ENCODE measurements at places on chromosomes 3 and 15.

- DNase-seq: no peak
These were observed 68.0 kb upstream of the CMTM7 start for GRCh38 chr3:32323604-32324003.

DNA sequence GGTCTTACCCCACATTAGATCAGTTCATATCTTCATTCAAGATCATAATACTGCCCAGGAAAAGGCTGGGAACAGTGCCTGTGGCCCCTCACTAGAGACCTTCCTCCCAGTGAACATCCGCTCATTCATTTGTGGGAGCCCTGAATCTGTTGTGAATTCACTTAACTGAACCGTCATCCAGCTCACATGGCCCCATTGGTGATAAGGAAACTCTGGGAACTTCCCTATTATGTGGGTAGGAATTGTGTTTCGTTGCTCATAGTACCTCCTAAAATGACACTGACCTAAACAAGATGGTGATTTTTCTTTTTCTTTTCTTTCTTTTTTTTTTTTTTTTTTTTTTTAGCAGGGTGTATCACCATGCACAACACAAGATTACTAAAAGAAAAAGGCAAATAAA, 6.8 kb upstream of the MESP2 start:
- DNase-seq: no peak

GRCh38 chr3:28504976-28505375, 156.4 kb upstream of the AZI2 start:
- no peak for DNase-seq

GRCh38 chr3:37223141-37223558, 48.8 kb upstream of the LRRFIP2 start:
- peak; percentile 17 for DNase-seq

GRCh38 chr15:29386523-29386922, 116.9 kb upstream of the NSMCE3 start:
- DNase-seq: no peak

DNA sequence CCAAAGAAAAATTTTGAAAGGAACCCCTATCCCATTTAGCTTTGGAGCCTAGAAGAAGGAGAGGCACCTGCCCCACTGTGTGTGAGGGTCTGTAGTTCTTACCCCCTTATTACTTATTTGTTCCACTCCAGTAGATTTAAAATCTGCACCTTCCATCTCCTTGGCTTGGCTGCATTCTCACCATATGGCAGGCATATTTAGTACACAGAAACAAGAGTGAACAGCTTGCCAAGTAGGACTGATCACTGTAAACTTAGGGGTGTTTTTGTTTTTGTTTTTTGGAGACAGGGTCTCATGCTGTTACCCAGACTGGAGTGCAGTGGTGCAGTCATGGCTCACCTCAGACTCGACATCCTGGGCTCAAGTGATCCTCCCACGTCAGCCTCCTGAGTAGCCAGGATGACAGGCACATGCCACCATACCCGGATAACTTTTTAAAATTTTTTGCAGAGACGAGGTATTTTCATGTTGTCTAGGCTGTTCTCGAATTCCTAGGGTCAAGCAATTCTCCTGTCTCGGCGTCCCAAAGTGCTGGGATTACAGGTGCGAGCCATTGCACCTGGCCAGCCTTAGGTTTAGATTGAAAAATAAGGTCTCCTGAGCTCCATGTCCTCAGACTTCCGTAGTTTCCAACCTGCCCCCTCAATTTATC, 14.1 kb upstream of the ANXA2 start:
- no peak for DNase-seq

DNA sequence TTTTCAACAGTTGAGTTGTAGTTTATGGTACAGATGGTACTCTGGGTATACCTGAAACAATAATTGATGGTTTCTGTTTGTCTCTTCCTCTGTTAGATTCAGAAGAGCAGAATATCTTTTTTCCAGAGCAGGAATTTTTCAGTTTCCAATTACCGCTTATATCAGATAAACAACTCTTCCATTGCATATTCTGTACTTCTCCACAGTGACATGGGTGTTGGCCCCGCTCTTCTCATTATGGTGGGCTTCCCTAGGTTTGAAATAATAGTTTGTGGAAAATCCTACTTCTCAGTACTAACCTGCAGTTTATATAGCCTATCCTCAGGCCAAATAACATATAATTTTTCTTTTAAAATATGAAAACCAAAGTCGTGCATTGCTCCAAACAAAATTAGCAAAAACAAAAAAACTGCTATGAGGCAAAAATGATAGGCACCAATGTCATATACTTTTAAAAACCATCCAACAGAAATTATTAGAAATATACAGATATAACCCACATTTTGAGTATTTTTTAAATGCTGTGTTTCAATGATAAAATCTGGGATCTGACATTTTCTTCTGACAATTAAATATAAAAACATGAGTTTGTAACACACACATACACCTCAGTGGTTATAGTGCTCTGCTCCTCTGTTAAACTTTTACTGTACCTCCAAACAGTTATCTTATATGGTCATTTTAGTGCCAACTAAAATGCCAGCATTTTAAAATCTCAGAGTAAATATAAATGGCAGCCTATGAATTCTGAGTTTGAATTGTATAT, 56.8 kb downstream of the CMSS1 start:
- DNase-seq: no peak

DNA sequence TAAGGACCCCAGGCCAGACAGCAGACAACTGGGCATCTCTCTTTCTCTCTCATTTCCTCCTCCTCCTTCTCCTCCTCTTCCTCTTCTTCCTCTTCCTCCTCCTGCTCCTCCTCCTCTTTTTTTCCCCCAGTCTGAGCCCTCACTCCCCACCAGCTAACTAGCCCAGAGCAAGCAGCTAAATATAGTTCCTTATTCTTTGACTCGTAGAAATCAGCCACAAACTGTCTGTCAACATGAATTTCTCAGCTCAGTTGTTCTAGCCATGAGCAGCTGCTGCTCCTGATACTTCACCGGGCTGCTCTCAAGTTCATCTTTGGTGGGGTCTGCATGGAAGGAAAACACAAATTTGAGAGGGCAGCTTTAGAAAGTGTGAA, 19.2 kb upstream of the LOXL1 start:
- DNase-seq: peak; percentile 38

- DNase-seq: peak; percentile 68
These were observed 25.3 kb downstream of the RAD18 start for GRCh38 chr3:8938021-8938420.

DNA sequence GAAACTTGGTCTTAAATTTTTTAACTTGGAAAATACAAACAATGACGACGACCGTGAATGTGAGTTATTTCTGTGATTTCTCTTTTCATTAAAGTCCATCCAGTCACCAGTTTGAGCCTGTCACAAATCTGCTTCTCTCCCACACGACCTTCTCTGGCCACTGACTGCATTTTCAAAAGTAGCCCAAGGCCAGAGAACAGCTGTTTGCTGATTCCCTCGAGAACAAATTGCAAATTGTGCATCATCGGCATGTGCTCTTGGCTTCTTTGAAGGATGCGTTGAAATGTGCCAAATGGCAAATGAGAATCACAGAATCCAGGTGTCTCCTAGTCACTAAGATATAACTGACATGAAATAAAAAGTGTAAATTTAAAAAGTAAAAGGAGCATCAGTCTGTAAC, 106.4 kb downstream of the AQP9 start:
- DNase-seq: no peak

DNA sequence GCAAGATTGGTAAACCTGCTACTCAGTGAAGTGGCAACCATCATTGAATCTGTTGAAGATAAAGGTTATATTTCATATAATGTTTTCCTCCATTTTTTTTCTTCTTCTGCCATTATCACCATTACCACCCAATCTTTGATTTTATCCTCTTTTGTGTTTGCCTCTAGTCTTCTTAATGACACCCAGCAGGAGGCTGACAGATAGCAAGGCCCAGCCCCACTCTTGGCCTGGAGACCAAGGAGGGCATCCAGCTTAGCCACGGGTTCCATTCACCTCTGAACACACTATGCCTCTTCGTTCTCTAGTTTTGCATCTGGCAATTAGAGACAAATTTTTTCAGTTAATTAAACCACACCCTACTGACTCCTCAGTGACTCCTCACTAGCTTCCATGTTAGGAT, 129.7 kb downstream of the TPRG1 start:
- DNase-seq: no peak

GRCh38 chr3:177589911-177590381, 392.7 kb upstream of the TBL1XR1 start:
- DNase-seq: no peak

DNA sequence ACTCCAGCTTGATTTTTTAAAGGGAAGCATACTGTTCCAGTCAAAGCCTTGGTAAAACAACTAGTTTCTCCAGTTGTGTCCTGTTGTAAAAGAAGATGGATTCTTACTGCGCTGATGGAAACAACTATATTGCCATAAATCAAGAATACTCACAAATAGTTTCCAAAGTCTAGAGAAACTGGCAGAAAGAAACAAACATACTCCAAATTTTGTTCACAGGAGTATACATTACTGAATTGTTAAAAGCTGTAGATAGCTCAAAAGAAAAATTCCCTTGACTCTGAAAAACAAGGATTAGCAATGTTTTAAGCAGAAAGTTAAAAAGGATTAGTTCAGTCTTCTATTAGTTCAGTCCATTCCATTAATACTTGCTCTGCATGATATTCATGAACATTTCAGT, 27.6 kb downstream of the SORD start:
- DNase-seq: no peak

Data from Kasumi-1 (cell line).